ENCODE measurements at places on chromosomes 7 and 10.

GRCh38 chr10:51894771-51895578 is 195.6 kb upstream of the CSTF2T start:
- DNase-seq = no peak

- no peak for DNase-seq
Measured at GRCh38 chr7:3895341-3896116, 594.5 kb downstream of the SDK1 start.

- DNase-seq = no peak
Measured at GRCh38 chr7:30681331-30681797, 892 bp downstream of the CRHR2 start.

- DNase-seq = no peak
Measured at GRCh38 chr7:111642373-111642772, 80.1 kb upstream of the IMMP2L start.

GRCh38 chr7:7221599-7222038 is 39.3 kb downstream of the C1GALT1 start:
- no peak for DNase-seq

DNA sequence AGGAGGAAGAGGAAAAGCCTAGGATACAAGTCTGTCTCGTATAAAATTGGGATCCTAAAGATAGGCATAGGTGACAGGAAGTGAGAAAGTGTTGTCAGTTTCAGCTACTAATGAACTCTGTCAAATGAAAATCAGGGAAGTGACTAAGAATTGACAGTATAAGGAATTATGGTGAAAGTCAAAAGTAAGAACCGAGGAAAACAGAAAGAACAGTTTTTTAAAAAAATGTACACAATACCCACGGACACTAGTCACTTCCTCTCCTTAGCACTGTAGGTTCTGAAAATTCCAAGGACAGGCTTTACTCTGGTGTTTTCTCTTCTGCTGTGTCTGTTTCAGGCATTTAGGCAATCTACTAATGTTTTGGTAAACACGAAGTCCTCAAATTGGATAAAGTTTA is 42.3 kb downstream of the ATAD1 start:
- no peak for DNase-seq

- DNase-seq = no peak
Measured at GRCh38 chr7:975702-976473, 539 bp upstream of the COX19 start.

DNA sequence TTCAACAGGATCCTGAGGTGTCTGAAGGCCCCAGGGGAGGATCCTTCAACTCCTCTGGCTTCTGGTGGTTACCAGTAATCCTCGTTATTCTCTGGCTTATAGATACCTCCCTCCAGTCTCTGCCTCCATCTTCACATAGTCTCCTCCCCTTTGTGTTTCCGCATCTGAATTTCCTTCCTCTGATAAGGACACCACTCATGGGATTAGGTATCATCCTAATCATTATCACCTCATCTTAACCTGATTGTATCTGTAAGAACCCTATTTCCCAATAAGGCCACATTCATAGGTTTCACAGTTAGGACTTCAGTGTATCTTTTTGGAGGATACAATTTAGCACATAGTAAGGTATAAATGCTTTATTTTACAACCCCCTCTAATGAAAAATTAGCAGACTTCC is 1189.2 kb downstream of the CNTNAP2 start:
- DNase-seq = no peak

GRCh38 chr10:133224076-133224475 is 5.9 kb upstream of the UTF1 start:
- DNase-seq = no peak

- no peak for DNase-seq
Measured at GRCh38 chr7:21639206-21639868, 96.5 kb downstream of the DNAH11 start.

DNA sequence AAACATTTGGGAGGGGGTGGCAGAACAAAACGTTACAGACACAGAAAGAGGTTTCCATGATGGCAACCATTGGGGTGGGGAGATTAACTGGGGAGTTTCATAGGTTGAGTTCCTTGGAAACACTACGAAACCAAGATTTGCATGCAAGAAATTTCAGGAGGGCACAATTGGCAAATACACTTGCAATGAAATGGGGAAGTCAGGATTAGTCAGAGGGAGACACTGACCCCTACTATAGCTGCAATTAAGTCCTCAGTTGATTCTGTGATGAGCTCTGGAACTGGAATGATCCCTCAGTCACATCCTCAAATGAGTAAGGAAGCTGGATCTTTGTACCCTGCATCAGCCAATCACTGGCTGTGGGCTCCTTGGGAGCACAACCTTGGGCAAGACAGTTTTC is 22.1 kb downstream of the CPEB3 start:
- DNase-seq = no peak

DNA sequence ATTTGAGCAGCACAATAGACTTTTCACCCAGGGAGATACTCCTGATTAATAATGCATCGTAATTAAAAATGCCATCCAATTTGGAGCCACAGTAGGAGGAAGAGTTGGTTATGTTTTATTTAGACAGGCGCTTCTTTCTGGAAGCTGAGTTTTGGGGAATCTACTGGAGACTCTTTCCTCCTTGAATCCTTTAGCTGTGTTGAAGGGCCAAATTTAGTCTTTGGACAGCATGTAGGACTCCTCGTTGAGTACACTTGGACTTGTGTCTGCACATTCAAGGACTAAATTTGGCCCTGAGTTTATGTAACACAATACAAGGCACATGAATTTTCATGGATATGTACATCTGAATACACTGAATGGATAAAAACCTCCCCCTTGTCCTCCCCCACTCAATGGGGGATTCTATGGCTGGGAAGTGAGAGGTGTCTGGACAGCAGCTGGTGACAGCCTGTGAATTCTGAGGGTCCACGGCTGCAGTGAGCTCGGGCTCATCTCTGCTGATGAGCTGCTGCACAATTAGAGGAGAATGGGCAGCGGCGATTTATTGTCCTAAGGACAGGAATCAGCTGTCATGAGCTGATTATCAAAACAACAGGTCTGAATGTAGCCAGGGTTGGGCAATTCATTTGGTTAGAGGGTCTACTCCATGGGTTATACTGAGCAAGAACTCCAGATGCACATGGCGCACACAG is 95.2 kb downstream of the PRTFDC1 start:
- no peak for DNase-seq

GRCh38 chr10:82811621-82812020 is 936.6 kb downstream of the NRG3 start:
- no peak for DNase-seq

DNA sequence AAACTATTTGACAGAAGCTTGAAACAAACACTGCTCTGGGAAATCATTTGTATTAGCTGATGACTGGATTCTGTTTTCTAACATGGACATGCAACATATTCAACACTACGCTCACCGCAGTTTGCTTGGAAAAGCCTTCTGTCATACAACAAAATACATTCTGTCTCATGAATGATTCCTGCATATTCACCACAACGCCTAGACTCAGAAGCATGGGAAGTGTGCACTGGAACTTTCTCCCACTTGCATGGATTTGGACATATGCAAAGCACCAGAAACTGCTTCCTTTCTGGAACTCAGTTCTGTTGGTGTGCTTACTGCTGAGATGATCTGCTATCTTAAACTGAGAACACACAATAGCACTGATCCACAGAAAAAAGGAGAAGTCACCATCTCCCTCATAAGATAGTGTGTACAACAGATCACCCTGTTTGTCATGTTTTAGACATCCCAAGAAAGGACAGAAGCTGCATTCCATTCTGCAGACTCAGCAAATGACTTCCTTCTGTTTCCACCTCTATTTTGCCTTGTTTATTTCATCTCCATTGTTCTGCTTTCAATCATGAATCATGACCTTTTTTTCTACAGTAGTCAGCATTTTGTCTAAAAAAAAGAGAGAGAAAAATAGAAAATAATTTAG is 115.8 kb downstream of the HTR7 start:
- DNase-seq = no peak

- no peak for DNase-seq
Measured at GRCh38 chr7:69430384-69431021, 167.8 kb upstream of the AUTS2 start.

DNA sequence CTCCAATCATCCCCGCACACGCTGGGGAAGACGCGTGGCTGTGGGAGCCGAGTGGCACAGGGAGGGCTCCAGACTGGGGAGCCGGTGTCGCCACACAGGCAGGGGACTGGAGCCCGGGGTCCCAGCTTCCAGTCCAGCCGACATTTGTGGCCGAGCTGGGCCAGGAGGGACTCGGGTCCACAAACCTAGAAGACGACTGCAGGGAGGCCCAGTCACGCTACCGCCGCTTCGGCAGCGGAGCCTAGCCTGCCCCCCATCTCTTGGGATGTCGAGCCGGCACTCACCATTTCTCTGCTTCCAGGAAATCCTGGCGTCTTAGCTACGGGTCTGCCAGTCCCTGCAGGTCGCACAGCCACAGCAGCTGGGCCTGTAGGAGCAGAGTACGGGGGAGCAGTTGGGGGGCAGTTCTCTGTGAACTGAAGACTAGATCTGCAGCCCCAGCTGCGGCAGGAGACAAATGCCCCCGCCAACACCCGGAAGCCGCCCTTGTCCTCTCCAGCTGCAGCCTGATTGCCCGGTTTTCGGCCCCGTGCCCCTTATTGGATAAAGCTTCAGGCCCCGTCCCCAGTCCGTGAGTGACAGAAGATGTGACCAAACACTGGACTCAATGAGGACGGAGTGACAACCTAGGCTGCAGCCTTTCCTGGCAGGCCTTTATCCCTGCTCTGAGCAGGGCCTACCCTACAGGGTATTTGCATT is 270.7 kb downstream of the ZNF33B start:
- no peak for DNase-seq

DNA sequence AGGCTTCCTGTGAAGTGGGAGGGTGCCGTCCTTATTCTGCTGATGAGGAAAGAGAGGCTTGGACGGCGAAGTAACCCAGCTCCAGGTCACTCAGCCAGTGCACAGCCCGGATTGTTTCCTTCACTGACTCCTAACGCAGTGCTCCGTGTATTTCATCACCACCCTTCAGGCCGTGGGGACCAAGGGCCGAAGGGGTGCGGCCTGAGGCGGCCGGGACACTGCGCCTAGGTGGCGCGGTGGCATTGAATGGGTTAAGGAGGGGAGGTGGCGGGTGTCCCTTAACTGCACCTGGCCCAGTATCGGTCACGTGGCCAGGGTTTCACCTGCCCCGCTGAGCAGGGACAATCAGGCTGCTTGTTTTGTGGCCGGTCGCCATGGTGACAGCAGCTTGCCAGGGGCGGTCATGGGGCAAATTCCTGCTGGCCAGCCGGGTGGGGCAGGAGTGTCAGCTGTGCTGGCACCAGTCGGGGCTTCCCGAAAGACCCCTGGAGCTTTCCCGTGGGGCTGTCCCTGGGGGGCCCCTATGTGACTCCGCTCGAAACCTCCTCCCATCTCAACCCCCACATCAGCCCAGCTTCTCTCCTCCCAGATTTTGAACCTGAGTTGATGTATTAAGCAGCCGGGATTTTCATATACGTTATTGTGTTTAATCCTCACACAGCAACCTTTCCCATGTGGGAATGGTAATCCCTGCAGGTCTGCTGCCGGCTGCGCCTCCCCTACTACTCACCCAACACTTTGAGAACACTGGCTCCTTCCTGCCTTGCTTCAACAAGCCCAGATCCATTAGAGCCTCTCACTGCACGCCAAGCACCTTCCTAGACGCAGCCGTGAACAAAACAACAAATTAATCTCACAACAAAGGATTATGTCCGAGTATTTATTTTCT is 4.4 kb upstream of the ABHD11 start:
- DNase-seq = no peak

DNA sequence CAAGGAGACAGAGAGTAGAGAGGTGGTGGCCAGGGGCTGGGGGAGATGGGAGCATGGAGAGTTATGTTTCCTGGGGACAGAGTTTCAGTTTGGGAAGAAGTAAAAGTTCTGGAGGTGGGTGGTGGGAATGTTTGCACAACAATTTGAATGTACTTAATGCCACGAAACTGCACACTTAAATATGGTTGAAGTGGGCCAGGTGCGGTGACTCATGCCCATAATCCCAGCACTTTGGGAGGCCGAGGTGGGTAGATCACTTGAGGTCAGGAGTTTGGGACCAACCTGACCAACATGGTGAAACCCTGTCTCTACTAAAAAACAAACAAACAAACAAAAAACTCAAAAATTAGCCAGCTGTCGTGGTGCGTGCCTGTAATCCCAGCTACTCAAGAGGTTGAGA is 137.2 kb downstream of the PFKFB3 start:
- no peak for DNase-seq

DNA sequence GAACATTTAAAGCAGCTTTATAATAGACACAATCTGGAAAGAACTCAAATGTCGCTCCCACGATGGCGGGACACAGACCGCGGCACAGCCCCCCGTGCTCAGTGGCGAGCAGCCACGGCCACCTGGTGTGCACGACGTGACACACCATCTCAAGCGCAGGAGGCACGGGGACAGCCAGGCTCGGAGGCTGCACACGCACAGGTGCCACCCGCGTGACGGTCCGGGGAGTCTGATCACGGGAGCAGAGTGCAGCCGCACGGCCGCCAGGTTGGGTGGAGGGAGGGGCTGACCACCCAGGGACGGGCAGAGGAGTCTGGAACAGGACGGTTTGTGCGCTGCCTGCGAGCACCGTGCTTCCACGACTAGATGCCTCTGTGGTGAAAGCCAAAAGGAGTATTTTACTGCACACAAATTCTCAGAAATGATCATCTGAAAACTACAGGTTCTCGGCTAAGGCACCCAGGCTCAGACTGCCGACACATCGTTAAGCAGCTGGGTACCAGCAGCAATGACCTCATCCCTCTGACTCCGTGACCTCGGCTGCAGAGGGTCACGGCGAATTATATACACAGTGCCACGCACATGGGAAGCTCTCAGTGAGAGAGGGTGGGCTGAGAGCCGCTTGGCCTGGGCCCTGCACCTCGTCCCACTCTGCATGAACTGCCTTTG is 7.5 kb upstream of the GPER1 start:
- DNase-seq = no peak

- DNase-seq = no peak
Measured at GRCh38 chr10:46555713-46556514, 544 bp downstream of the GPRIN2 start.

- no peak for DNase-seq
Measured at GRCh38 chr7:116988363-116988989, 35.2 kb downstream of the ST7 start.

DNA sequence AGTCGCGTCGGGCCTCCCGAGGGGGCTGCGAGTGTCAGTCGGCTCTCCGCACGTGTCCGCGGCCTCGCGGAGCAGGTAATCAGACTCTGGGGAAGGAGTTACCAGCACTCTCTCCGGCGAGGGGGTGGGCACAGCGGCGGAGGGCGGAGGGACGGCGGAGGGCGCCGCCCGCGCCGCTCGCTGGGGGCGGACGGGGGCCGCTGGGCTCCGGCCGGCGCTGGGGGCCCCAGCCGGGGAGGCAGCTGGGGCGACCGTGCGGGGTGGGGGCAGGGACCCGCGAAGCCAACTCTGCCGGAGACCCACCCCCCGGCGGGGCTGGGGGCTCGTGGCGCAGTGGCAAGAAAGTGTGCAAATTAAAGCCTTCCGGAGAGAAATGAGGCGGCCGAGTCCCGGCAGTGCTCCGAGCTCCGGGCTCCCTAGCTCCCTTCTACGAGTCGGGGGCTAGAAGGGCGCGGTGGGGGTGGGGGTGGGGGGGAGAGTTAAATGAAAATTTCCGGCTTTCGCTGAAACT is at the start of gene CDK6:
Gene CDK6 (minus strand): TSS at position 85 of the 511 bp plus-strand sequence. CDS start 3,250 bp downstream, outside the sequence.
- DNase-seq = peak; percentile 41

- no peak for DNase-seq
Measured at GRCh38 chr10:46227571-46227935, 59.2 kb upstream of the ANTXRL start.

GRCh38 chr7:71457021-71457420 is 325.1 kb downstream of the GALNT17 start:
- DNase-seq = no peak

- no peak for DNase-seq
Measured at GRCh38 chr7:76236224-76236623, 34.5 kb downstream of the SRRM3 start.

GRCh38 chr7:86913709-86914108 is 145.7 kb downstream of the ELAPOR2 start:
- DNase-seq = no peak

Measured in T-helper 22 cell (primary cell).